ENCODE measurements at places on chromosomes 6 and 20.

DNA sequence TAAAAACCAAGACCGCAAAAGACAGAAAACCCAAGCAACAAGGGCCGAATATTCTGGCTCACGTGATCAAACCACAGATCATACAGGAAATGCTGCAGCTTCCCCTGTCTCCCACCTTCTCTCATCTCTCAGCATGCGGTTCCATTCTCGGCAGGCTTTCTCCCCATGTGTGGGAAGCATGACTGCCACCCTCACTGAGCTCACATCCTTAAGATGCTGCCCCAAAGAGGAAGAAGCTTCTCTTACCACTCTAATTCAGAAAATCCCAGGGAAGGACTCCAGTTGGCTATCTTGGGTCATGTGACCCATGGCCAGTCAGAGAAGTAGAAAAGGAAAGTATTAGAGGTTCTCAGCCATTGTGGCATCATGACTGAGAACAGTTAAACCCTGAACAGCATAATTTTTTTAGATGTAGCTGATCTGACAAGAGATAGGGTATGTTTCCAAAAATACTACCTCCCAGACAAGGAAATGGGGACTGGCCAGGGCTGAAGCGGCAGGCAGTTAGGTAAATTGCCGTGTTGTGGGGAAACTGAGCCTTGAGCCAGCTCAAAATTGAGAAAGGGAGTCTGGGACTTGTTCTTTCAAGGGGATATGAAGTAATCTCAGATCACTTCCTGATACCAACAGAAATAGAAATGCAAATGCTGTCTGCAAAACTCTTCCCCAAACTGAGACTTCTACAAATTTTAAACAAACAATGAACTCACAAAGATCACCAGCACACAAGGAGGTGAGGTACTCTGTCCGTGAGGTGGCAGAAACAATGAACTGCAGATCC, 37.1 kb upstream of the GRM4 start:
- peak; percentile 67 for DNase-seq

GRCh38 chr6:152461556-152461955, 175.6 kb downstream of the SYNE1 start:
- no peak for DNase-seq

GRCh38 chr20:17992224-17992637, 23.4 kb downstream of the MGME1 start:
- peak; percentile 43 for DNase-seq

DNA sequence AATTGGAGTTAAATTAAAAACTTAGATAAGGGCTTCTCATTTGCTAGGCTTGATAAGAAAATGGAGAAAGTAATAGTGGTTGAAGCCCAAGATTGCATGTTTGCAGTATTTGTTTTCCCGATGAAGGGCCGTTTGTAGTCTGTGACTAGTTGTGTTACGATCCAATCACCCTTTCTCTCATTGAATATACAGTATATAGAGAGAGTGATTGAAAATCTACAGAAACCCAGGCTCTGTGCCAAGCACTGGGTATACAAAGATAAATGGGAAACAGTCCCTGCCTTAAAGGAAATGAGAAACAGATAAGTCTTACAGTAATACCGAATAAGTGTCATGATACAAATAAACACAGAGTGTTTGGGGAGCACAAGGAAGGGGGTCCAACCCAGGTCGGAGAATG, 55.2 kb upstream of the CDKAL1 start:
- no peak for DNase-seq

GRCh38 chr6:84512391-84512790, 252.0 kb downstream of the TBX18 start:
- DNase-seq: no peak

DNA sequence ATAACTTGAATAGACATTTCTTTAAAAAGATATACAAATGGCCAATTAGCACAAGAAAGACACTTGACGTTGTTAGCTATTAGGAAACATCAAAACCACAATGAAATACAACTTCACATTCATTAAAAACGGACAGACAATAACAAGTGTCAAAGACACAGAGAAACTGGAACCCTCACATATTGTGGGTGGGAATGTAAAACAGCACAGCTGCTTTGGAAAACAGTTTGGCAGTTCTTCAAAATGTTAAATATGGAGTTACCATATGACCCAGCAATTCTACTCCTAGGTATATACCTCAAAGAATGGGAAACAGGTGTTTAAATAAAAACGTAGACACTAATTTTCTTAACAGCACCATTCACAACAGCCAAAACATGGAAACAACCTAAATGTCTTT, 100.5 kb upstream of the SLC22A23 start:
- no peak for DNase-seq

- no peak for DNase-seq
These were observed 102.3 kb downstream of the EDN3 start for GRCh38 chr20:59402681-59403080.

- DNase-seq: no peak
These were observed 146.2 kb downstream of the TBX18 start for GRCh38 chr6:84618046-84618752.

DNA sequence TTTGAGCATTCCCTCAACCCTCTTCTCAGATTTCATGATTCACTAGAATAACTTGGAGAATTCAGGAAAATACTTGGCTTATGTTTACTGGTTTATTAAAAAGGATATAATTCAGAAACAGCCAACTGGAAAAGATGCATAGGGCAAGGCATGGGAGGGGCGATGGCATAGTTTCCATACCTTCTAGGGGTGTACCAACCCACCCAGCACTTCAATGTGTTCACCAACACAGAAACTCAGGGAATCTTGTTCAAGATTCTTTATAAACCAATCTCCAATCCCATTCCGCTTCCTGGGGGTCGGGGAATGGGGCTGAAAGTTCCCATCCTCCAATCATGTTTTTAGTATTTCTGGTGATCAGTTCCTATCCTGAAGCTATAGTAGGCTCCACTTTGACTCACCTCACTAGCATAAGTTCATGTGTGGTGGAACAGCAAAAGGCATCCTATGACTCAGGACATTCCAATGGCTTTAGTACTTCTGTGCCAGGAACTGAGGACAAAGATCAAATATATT, 164.4 kb downstream of the SIM1 start:
- no peak for DNase-seq

GRCh38 chr6:167506443-167507301, 181.8 kb downstream of the TTLL2 start:
- no peak for DNase-seq

DNA sequence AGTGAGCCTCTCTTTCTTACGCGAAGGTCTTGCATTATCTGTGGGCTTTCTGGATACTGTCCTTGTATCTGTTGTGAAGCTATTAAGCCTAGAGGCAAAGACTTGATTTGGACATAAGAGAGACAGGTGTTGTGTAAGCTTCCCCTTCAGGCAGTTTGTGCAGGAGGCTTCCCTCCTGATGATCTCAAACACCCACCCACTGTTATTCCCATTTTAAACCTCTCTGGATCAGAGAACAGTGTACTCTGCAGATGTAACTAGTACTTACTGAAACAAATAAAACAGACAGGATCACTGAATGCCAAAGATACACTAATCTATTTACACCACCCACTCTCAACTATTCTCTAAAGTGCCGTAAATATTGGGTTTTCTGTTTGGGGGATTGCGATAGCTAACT, 113.8 kb upstream of the RAB32 start:
- no peak for DNase-seq

GRCh38 chr6:27591699-27592480, 119.0 kb upstream of the ZNF184 start:
- no peak for DNase-seq

GRCh38 chr20:52081066-52081465, 110.5 kb downstream of the ZFP64 start:
- no peak for DNase-seq

DNA sequence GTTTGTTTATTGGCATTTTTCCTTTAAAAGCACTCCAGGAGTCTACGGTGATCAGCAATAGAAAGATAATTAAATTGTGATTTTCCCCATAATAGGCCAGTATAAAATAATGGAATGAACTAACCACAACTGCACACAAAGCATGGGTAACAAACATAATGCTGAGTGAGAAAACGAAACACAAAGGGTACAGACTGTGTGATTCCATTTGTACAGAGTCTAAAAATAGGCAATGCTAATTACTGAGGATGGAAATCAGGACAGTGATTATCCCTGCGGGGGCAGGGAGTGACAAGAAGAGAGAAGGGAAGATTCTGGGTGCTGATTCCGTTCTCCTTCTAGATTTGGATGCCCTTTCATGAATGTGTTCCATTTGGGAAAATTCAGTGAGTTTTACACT, 478.1 kb downstream of the PREX1 start:
- DNase-seq: no peak

GRCh38 chr6:82832811-82833210, 232.8 kb downstream of the UBE3D start:
- no peak for DNase-seq

DNA sequence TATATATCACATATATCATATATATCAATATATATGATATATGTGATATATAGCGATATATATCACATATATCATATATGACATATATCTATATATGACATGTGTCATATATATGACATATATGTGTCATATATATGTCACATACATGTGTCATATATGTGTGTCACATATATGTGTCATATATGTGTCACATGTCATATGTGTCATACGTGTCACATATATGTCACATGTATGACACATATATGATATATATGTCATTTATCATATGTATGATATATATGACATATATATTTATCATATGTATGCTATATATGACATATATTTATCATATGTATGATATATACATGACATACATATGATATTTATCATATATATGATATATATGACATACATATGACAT, 27.6 kb upstream of the ZNF292 start:
- no peak for DNase-seq

DNA sequence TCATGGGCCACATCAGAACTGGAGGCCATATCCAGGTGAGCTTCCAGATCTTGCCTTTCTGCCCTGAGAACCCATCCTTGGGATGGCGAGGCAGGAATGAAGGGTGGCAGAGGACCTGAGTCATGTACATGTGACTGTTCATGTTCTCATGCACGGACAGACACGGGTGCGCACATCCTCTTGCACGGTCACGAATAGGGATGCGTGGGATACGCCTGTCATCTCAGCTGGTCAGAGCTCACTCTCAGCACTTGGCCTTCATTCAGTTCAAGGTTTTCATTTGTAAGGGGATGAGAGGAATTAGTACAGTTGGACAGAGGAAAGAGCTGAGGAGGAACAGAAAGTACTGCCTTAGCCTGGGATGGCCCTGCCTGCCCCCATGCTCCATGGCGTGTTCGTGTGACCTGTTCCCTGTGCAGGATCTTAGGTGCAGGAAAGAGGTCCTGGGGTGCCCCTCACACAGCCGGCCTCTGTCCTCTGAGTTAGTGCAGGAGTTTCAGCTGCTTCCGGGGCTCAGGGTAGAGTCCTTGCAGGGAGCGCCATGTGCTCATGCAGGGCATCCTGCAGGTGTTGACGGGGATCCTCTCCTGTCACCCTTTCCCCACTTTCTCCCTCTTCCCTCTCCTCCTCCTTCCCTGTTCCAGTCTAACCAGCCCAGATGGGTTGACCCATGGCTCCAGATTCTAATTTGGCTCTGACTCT, 173.4 kb downstream of the DTNBP1 start:
- DNase-seq: no peak

GRCh38 chr20:3818155-3819151, 1.9 kb upstream of the AP5S1 start:
- DNase-seq: no peak

DNA sequence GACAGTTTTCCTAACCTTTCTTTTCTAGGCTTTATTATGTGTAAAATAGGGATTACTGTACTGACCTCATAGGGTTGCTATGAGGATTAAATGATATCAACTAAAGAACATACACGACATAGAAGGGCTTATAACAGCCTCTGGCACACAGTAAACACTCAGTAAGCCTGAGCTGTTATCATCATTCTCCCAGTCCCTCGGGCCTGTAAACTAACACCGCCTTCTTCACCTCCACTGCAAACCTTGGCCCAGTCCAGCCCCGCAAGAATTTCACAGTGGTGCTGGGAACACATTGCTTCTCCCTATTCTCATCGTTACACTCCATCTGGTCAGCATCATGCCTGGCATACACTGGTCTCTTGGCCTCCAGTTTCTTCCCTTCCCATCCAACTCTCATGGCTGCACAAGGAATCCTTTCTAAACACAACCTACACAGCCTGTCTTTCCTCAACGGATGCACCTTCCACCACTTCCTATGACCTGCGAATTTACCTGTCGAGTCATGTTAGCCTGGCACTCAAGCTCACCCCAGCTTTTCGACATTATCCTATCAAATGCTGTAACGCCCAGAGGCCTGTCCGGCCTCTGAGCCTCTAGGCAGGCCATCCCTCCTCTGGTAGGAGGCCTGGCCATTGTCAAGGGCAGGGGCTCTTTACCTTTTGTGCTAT, 92.1 kb downstream of the FYN start:
- no peak for DNase-seq

- DNase-seq: no peak
These were observed 19.7 kb upstream of the TM9SF4 start for GRCh38 chr20:32089637-32090362.

DNA sequence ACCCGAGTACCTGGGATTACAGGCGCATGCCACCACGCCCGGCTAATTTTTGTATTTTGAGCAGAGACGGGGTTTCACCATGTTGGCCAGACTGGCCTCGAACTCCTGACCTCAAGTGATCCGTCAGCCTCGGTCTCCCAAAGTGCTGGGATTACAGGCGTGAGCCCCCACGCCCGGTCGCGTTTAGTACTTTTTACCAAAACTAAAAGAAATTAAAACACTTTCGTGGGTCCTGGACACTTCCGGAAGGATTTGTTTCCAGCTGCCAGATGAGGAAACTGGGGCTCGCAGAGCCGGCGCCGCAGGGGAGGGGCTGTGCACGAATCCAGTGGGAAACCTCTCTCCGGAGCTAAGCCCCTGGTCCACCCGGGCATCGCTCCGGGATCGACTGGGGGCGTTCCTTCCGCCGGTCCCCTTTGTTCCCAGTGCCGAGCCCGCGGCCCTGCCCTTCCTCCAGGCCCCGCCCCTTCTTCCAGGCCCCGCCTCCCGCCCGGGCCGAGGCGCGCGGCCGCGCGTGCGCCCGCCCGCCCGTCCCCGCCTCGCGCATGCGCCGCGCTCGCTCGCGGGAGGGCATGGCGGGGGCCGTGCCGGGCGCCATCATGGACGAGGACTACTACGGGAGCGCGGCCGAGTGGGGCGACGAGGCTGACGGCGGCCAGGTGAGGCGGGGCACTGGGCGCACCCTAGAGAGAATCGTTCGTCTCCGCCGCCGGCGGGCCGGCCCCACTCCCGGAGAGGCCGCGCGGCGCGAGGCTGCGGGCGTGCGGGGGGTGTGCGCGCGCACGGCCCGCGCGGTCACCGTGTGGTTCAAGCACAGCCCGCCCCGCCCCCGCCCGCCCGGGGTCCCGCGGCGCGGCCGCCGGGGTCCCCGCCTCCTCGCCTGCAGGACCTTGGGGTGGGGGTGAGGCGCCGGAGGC, at the start of gene NELFCD:
TSS of gene NELFCD (plus strand) at position 546 of the 917 bp plus-strand sequence. CDS start at position 600, 54 bp downstream.
- DNase-seq: peak; percentile 66

- peak; percentile 3 for DNase-seq
These were observed 39.1 kb downstream of the TMX4 start for GRCh38 chr20:7980332-7981046.

DNA sequence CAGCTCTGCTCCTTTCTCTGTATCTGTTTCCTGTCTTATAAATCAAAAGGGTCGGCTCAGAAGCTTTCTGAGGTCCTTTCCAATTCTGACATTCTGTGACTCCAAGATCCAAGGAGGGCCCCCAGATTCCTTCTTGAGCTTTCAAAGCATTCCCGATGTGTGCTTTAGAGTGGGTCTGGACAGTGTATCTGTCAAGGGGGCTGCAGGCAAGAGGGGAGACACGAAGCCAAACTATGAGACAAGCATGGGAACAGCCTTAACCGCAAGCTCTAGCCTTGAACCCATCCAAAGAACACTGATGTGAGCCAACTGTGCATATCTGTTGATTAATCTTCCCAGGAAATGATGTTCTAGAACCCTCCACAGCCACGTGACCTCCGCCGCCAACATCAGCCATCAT, 73.8 kb downstream of the TSHZ2 start:
- no peak for DNase-seq
